ENCODE measurements at places on chromosomes 6 and 20.
A peak's percentile ranks its signal among the peaks of the same experiment; 100 is the strongest.

DNA sequence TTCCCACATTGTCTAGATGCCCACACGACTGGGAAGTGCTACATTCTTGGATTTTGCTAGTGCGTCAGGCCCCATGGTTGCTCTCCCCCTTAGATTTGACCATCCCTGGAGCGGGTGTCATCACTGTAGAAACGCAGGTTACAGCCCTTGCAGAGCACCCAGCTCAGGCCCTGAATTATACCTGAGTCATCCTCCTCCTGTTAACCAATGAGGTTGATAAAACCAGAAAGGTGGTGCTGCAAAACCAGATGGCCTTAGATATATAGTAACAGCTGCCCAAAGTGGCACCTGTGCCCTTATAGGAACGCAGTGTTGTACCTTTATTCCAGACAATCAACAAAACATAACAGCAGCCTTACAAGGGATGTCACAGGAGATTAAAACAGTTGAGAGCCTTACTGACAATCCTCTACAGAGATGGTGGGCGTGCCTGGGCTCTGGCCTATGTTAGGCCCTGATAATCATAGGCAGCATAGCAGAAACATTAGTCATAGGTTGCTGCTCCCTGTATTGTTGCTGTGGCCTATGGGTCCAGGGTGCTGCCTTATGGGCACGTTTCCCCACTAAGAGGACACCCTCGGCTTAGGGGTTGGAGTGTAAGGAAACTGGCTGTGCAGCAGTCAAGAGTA, 33.6 kb upstream of the HSF2 start:
- no peak for DNase-seq

DNA sequence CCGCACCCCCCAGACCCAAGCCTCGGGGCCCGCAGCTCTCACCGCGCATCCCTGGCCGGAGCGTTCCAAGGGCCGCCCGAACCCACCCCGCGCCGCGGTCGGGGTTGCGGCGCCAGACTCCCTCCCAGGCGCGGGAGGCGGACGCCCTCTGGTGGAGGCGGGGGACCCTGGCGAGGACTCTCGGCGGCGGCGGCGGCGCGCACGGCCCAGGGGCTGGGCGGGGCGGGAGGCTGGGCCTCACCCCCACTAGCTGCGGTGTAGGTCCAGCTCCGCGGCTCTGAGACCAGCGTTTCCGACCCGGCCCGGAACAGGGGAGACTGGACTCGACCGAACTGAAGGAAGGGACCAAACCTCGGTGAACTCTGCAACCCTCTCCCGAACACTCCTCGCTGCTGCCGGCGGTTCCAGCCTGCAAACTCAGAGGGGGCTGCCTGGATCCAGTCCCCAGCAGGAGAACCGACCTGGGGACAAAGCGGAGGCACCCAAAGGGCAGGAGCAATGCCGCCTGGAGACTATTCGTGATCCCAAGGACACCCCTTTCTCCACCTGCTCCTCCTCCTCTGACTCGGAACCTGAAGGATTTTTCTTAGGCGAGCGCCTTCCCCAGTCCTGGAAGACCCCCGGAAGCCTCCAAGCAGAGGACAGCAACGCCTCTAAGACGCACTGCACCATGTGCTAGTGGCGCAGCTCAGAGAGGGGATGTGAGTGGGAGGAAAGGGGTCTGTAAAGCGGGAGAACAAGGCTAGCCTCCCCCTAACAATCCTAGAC, 859 bp upstream of the TOMM6 start:
- peak; percentile 85 for DNase-seq

DNA sequence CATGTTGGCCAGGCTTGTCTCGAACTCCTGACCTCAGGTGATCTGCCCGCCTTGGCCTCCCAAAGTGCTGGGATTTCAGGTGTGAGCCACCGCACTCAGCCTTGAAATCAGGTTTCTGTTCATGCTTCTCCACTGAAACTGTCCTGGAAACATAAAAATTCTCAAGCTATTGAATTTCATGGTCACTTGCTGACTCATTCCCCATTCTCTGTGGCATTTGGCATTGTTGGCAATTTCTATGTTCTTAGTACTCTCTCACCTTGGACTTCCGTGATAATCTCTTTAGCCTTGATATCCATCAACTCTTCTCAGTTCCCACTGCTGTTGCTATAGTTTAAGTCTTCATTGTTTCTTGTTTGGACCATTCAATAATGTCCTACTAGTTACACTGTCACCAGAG, 6.2 kb downstream of the SEL1L2 start:
- no peak for DNase-seq

DNA sequence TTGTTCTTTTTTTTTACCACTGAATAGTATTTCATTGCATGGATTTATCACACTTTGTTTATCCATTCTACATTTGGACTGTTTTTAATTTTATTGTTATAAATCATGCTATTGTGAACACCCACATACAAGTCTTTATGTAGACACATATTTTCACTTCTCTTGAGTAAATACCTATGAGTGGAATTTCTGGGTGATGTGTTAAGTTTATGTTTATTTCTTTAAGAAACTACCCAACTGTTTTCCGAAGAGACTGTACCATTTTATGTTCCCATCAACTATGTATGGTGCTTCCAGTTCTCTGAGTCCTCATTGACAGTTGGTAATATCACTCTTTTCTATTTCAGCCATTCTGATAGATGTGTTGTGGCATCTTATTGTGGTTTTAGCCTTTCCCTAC, 54.0 kb downstream of the RIN2 start:
- DNase-seq = no peak

DNA sequence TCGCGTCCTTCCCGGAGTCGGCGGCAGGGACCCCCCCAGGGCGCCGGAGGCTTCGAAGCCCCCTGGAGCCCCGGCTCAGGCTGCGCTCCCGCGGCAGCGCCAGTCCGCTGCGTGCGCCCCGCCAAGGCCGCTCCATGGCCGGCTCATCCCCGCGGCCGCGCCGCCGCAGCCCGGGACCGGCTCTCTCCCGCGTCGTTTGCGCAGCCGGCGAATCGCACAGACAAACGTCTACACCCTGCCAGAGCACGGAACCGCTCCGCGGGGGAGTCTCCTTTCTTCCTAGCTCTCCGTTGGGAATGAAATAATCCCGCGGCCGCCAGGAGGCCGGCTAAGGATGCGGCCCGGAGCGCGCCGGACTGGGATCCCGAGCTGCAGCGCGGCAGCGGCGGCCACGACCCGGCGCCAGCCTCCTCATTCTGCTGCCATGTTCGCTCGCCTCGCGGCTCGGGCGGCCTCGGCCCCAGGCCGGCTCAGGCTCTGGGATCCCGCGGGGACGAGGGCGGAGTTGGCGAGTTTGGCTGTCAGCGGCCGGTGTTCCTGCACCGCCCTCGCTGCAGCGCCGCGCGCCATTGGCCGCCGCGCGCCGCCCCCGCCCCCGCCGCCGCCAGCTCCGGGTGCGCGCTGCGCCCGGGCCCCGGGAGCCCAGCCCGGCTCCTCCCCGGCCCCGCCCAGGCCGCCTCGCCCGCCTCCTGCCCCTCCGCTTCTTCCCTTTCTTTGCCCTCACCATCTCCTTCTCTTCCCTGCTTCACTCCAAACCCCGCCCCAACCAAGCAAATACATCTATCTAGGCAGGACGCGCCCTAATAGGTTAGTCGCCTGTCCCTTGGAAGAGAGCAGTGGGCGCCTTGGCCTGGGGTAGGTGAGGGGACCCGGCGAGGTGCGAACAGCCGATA, at the start of gene GFOD1:
Gene GFOD1, minus strand, starts transcription at position 479 of the 893 bp plus-strand sequence. CDS start 710 bp downstream, outside the sequence.
- DNase-seq = peak; percentile 96

GRCh38 chr6:129153257-129153656, 270.3 kb downstream of the LAMA2 start:
- no peak for DNase-seq

DNA sequence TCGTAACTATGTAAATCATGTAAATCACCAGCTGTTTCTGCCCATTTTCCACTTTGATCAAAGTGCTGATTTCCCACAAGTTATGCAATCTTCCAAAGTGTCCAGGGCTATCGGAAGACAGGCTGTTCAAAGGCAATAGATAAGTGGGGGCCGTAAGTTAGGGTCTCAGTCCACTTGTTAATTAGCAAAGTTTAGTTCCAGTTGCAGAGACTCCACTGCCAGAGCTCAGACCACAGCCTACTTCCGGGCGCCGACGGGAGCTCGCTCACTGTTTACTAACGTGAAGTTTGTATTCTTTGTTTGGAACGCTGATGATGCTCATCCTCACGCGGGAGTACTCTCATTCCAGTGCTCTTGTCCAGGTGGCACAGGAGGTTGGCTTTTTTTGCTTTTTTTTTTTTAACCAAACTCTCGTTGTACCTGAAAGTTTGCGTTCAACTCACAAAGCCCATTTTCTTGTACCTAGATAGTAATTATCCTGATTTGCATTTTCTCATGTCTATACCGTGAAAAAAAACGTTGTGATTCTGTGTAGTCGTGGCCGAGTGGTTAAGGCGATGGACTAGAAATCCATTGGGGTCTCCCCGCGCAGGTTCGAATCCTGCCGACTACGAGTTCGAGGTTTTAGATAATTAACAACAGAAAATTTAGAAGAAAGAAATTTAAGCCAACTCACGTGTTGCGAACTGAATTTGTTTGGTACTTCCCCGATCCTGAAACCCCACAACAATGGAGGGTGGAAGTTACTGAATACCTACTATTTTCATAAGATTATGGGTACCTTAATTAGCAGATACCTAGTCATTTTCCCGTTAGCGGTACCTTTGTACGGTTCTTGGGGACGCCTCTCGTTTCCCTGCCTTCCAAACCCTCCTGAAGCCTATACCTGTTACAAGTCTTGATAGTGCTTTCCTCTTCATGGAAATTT, 29.9 kb upstream of the ZNF184 start:
- peak; percentile 55 for DNase-seq

GRCh38 chr6:165117806-165118205, 191.6 kb downstream of the C6orf118 start:
- no peak for DNase-seq

- no peak for DNase-seq
These were observed 83.9 kb downstream of the SOD2 start for GRCh38 chr6:159608961-159609651.

- DNase-seq = no peak
These were observed 6.7 kb downstream of the PBOV1 start for GRCh38 chr6:138211601-138212000.

DNA sequence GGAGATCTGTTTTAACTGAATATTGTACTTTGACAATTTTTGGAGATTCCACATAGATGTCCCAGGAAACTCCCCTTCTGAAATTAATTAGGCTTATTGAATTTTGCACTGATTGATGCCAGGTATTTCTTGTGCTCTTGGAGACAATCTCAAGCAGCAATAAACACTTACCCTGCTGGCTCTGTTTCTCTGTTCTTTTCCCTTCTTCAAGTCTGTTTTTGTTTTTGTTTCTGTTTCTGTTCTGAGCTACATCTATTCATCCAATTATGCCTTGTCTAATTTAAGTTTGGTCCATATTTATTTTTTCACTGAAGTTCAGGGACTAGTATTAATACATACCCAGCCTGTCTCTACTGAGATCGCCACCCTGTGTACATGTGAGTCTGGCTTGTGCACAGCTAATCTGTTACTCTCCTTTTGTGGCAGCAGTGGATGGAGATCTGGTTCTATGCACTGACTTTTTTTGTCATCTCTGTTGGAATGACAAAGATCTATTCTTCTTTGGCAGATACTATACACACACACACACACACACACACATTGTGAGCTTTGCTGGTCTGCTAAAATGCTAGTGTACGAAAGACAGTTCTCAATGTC, 51.9 kb downstream of the IL22RA2 start:
- no peak for DNase-seq

GRCh38 chr6:83313882-83314281, 117.0 kb downstream of the ME1 start:
- no peak for DNase-seq

- no peak for DNase-seq
These were observed 1.5 kb downstream of the NRM start for GRCh38 chr6:30689022-30689865.

GRCh38 chr6:105949869-105950268, 136.3 kb upstream of the PRDM1 start:
- DNase-seq = peak; percentile 80

DNA sequence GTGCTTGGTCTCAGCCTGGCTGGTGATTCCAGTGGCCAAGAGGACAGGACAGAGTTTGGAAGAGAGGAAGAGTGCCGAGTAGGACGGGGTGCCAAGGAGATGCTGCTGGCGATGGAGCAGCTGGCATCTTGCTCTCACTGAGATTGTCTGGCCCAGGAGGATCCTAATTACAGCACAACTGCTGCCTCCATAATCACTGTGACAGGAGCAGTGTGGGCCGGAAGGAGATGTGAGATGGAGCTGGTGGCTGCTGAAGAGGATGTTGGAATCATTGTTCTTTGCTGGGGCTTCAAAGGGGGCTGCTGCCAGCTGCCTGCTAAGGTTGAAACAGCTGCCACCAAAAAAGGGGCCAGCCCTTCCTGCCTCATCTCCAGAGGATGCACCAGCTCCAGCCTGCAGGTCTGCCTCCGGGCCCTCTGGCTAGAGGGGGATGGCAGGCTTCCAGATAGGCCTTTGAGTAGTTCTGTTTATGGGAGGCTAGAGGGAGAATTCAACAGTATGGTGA, 214.4 kb downstream of the RNF144B start:
- no peak for DNase-seq

- no peak for DNase-seq
These were observed 304.7 kb downstream of the TRDN start for GRCh38 chr6:123332070-123332469.

- DNase-seq = no peak
These were observed 198.9 kb downstream of the SYNDIG1 start for GRCh38 chr20:24668384-24668702.

- DNase-seq = peak; percentile 17
These were observed 152.3 kb downstream of the CDC5L start for GRCh38 chr6:44539701-44540355.
